ENCODE measurements at places on chromosomes 13 and 19. TPM values are rescaled to one million over a fixed set of nuclear protein-coding genes. Genes with fewer than 3 reads are reported as not detected.
A peak's percentile ranks its signal among the peaks of the same experiment; 100 is the strongest.

- no peaks in the 10 kb centered on the region for H3K36me3 ChIP-seq
- H3K4me3 ChIP-seq: no peak overlapping the region
- peak; percentile 53 for DNase-seq
- no peak overlapping the region for H3K27ac ChIP-seq
Observed at GRCh38 chr13:59677966-59678814, 485.5 kb downstream of the DIAPH3 start.

DNA sequence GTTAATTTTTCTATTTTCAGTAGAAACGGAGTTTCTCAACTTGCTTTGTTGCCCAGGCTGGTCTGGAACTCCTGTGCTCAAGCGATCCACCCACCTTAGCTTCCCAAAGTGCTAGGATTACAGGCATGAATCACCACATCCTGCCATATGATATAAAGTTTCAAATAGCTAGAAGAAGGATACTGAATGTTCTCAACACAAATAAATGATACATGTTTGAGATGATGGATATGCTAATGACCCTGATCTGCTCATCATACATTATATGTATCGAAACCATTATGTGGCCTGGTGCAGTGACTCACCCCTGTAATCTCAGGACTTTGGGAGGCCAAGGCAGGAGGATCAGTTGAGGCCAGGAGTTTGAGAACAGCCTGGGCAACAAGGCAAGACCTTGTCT is 11.5 kb downstream of the CIB3 start:
- no peak overlapping the region for H3K4me3 ChIP-seq
- peak overlapping the region; percentile 63 for H3K27ac ChIP-seq
- H3K4me1 ChIP-seq: peaks cover 14% of the 10 kb centered on the region
- H3K27me3 ChIP-seq: no peaks in the 10 kb centered on the region
- no peaks in the 10 kb centered on the region for H3K36me3 ChIP-seq
- DNase-seq: peak; percentile 94

- peaks cover 69% of the 10 kb centered on the region for H3K36me3 ChIP-seq
- DNase-seq: no peak
- no peak overlapping the region for H3K27ac ChIP-seq
- no peak overlapping the region for H3K4me3 ChIP-seq
- no peaks in the 10 kb centered on the region for H3K27me3 ChIP-seq
Observed at GRCh38 chr19:2215281-2215751, 20.8 kb downstream of the PLEKHJ1 start.

DNA sequence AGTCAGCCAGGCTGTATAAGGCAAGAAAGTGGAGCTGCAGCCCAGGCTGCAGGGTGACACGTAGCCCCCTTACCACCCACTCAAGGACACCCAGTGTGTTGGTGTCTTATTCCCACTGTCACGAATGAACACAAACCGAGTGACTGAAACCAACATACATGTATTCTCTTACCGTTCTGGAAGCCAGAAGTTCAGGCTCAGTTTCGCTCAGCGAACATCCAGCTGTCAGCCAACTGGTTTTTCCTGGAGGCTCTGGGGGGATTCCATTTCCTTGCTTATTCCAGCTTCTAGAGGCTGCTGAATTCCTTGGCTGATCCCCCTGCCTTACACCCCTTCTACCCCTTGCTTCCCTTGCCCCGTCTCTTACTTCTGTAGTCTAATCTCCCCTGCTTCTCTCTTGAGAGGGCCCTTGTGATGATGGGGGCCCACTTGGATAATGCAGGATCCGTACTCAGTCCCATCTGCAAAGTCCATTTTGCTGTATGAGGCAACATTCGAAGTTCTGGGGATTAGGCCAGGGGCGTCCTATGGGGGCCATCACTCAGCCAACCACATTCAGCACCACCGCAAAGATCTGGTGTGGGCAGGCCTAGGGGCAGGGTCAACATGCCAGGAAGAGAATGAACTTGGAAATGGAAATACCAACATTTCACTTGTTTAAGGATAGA is 47.3 kb upstream of the MTIF3 start:
- DNase-seq: no peak
- H3K27ac ChIP-seq: peak overlapping the region; percentile 49
- H3K36me3 ChIP-seq: no peaks in the 10 kb centered on the region
- peaks cover 8% of the 10 kb centered on the region for H3K4me1 ChIP-seq
- no peak overlapping the region for H3K4me3 ChIP-seq

DNA sequence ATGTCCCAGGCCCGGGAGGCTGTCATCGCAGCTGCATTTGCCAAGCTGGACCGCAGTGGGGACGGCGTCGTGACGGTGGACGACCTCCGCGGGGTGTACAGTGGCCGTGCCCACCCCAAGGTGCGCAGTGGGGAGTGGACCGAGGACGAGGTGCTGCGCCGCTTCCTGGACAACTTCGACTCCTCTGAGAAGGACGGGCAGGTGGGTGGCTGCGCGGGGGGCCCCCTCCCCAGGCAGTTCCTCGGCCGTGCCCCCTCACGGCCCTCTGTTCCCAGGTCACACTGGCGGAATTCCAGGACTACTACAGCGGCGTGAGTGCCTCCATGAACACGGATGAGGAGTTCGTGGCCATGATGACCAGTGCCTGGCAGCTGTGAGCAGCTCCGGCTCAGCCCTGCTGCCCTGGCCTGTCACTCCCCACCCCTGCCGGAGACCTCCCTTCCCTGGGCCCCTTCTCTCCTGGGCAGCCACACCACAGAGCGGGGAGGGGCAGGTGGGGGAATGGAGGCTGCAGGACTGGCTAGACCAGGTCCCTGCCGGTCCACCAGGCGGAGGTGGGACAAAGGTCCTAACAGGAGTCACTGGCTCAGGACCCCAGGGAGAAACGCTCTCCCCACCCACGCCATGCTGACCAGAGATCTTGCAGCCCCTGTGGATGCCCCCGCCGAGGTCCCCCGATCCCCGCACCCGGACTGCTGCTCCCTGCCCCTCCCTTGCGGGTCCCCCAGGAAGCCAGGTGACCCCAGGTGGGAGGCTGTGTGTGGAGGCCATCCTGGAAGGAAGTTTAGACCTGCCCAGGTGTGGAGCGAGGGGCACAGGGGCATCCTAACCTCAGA is 1.1 kb downstream of the CAPS start:
- DNase-seq: no peak
- no peak overlapping the region for H3K27ac ChIP-seq
- H3K27me3 ChIP-seq: no peaks in the 10 kb centered on the region
- peaks cover 6% of the 10 kb centered on the region for H3K4me1 ChIP-seq
- no peak overlapping the region for H3K4me3 ChIP-seq

GRCh38 chr19:10587839-10588150 is 683 bp upstream of the AP1M2 start:
- no peak overlapping the region for H3K27ac ChIP-seq
- peaks cover 7% of the 10 kb centered on the region for H3K4me1 ChIP-seq
- peak overlapping the region; percentile 13 for H3K4me3 ChIP-seq
- H3K36me3 ChIP-seq: no peaks in the 10 kb centered on the region

DNA sequence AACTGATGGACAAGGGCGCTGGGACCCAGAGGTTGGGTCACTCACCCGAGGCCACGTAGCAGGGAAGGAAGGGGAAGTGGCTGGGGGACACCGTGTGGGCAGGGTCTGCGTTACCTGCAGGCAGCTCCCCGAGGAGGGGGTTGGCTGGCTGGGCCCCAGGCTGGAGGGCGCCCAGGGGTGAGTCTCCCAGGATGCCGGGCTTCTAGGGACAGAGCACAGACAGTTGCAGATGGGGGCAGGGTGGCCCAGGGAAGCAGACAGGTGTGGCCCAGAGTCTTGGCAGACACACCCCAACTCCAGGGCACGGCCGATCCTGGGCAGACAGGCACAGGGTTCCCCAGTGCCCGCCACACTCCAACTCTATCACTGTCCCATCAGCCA is 5.6 kb upstream of the FDX2 start:
- DNase-seq: no peak
- no peak overlapping the region for H3K27ac ChIP-seq
- no peaks in the 10 kb centered on the region for H3K27me3 ChIP-seq
- peaks cover 63% of the 10 kb centered on the region for H3K36me3 ChIP-seq
- no peak overlapping the region for H3K4me3 ChIP-seq
- no peaks in the 10 kb centered on the region for H3K4me1 ChIP-seq

- H3K27ac ChIP-seq: no peak overlapping the region
- H3K4me3 ChIP-seq: no peak overlapping the region
- H3K4me1 ChIP-seq: peaks cover 34% of the 10 kb centered on the region
- peaks cover 6% of the 10 kb centered on the region for H3K36me3 ChIP-seq
Observed at GRCh38 chr19:18476507-18477041, 38.6 kb upstream of the ISYNA1 start.

DNA sequence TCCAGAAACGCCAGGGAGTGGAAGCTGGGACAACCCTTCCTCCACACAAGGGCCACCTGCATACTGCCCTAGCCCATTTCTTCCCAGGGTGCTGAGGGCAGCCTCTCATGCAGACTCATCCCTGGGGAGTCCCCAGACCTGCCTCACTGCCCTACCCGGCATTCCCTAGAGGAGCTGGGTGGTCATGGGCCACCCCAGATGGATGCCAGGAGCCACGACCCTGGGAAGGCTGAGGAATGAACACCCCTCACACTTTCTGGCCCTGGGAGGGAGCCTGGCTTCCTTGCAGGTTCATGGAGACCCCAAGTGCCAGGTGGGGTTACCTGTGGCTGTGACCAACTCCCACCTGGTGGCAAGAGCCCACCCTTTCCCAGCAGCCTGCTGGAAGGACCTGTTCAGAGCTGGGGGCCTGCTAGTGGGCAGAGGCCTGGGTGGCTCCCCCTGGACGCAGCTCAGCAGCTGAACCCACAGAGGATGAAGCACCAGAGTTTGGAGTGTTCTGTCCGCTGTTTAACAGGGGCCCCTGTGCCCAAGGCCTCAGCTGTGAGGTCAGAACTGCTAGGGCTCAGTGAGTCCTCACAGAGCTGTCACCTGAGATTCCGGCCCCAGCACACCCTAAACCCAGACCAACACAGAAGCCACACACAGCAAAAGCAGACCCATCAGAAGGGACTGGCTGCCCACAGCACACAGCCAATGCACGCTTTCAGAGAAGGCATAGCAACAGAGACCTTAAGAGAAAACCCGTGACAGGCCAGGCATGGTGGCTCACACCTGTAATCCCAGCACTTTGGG is 6.6 kb downstream of the ACP4 start:
- peaks cover 68% of the 10 kb centered on the region for H3K36me3 ChIP-seq
- peaks cover 6% of the 10 kb centered on the region for H3K4me1 ChIP-seq
- no peaks in the 10 kb centered on the region for H3K27me3 ChIP-seq

- H3K4me1 ChIP-seq: no peaks in the 10 kb centered on the region
- DNase-seq: no peak
- no peak overlapping the region for H3K27ac ChIP-seq
- no peaks in the 10 kb centered on the region for H3K36me3 ChIP-seq
Observed at GRCh38 chr13:44778761-44779484, 202.8 kb upstream of the TSC22D1 start.

DNA sequence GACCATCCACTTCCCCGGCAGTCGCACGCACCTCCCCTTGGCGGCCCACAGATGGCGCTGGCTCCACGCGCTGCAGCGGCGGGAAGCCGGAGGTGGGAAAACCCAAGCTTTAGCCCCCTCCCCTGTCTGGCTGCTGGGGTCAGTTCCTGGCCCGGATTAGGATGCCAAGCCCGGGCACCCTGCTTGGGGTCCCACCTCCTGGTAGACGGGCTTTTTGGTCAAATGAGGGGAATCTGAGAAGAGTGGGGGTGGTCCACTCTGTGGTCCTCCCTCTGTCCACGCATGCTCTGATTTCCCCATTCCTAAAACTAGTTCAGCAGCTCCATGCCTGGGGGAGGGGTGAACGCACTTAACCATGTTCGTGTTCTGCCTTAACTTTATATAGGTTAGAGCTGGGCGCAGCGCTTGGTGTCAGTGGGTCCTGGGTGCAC is 8.1 kb upstream of the ADGRE2 start:
- peak; percentile 43 for DNase-seq
- no peak overlapping the region for H3K27ac ChIP-seq
- H3K27me3 ChIP-seq: no peaks in the 10 kb centered on the region

GRCh38 chr19:36420961-36421748 is 2.7 kb upstream of the ZFP82 start:
- no peaks in the 10 kb centered on the region for H3K36me3 ChIP-seq
- DNase-seq: no peak
- no peak overlapping the region for H3K4me3 ChIP-seq
- H3K27me3 ChIP-seq: no peaks in the 10 kb centered on the region
- no peaks in the 10 kb centered on the region for H3K4me1 ChIP-seq

- H3K27ac ChIP-seq: no peak within 1 kb of the TSS
- no peaks in the 10 kb centered on the region for H3K36me3 ChIP-seq
- peaks cover 22% of the 10 kb centered on the region for H3K4me1 ChIP-seq
- peak within 1 kb of the TSS; percentile 56 for H3K4me3 ChIP-seq
Observed at GRCh38 chr19:12834566-12834943, at the start of gene RTBDN. Gene RTBDN, minus strand, starts transcription at chr19:12834579. Its CDS starts 4,600 bp downstream, at chr19:12829979.

The C19orf81 gene
- not detected for total RNA-seq

The SIN3B gene
- 66.6 TPM for total RNA-seq

The ACP7 gene
- not detected for total RNA-seq

The RPS28 gene
- total RNA-seq: 2,247 TPM

The RFPL4A gene
- total RNA-seq: not detected
